ENCODE measurements at places on chromosomes 5 and 9.

DNA sequence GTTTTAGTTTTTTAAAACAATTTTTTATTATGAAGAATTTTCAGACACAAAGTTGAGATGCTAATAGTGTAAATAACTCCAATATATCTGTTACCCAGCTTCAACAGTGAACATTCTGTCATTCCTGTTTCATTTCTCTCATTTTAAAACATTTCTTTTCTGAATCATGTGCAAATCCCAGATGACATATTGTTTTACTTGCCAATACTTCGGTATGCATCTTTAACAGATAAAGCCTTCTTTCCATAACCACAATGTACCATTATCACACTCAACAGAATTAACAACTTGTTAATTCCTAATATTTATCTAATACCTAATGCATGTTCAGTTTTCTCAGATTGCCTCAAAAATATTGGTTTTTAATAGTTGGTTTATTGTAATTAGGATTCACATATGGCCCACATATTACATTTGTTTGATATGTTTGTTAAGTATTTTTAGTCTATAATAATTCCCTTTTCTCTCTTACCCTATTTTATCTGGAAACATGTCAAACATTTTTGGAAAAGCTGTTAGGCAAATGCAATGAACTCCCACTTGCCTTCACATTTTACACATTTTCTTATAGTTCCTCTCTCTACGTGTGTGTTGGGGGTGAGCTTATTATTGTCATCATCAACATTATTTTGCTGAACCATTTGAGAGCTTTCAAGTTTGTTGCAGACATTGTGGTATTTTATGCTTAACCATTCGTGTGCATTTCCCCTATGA is 58.7 kb upstream of the ANKRD55 start:
- DNase-seq, result no peak

- no peak for DNase-seq
Measured at GRCh38 chr5:53983568-53984460, 326.6 kb downstream of the ARL15 start.

DNA sequence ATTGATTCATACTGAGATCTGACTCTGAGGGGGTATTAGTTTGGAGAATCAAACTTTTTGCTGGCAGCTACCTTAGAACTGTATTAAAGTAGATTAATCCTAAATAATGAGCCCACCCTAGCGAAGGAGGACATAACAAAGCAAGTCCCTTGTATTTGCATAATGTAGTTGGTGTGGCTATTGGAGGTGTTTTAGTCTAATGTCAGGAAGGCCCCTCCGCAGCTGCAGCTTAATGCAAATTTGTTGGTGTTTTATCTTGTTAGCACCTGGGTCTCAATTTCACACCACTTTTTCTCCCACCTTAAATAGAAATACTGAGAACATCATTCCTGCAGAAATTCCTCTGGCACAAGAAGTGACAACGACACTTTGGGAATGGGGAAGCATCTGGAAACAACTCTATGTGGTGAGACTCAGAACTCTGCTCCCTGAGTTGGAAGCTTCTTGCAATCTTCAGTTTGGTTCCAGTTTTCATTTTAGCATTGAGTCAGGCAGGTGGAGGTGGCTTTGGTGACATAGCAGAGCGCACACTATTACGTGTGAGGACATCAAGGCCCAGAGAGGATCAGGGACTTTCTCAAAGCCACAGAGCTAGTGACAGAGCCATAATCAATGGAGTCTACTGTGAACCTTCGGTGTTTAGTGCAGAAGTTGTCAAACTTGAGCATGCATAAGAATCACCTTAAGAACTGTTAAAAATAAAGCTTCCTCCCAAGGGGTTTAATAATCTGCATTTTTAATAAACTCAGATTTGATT is 33.9 kb downstream of the DOCK2 start:
- DNase-seq, result no peak

DNA sequence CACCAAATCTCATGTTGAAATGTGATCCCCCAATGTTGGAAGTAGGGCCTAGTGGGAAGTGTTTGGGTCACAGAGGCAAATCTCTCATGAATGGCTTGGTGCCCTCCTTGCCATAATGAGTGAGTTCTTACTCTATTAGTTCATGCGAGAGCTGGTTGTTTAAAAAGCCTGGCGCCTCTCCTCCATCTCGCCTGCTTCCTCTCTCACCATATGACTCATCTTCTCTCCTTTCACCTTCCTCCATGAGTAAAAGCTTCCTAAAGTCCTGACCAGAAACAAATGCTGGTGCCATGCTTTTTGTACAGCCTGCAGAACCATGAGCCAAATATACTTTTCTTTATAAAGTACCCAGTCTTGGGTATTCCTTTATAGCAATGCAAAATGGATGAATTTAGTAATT is 20.9 kb upstream of the ARHGAP26 start:
- DNase-seq, result no peak

GRCh38 chr9:32844259-32844658 is 60.9 kb downstream of the TMEM215 start:
- DNase-seq, result no peak

- DNase-seq, result no peak
Measured at GRCh38 chr5:119016125-119016774, 27.9 kb upstream of the DTWD2 start.

DNA sequence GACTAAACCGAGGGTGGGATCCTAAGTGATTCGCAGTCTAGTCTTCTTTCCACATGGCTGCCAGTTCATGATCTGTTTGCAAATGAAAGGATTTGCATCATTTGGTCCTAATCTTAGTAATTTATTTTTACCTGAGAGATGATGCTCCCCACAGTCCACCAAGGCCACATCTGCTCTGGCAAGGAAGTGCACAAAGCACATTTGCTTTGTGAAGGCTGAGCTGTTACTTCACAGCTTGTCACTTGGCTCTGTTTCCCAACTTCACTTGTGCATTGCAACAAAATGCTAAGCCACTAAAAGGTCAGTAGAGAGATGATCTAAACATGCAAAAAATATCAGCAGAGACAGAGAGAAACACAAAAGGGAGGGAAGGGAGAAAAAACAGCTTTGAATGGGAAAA is 128.5 kb upstream of the VLDLR start:
- no peak for DNase-seq

- no peak for DNase-seq
Measured at GRCh38 chr5:37197340-37198050, 51.7 kb downstream of the CPLANE1 start.
